Activated CD4-positive, alpha-beta memory T cell treated with anti-CD3 and anti-CD28 coated beads, Interleukin-2, amount 10 ng/mL, durations not matched to agents 7 days and 5 days (primary cell): ENCODE measurements at places on chromosomes 5 and 9. TPM values are rescaled to one million over a fixed set of nuclear protein-coding genes. Genes with fewer than 3 reads are reported as not detected.

- H3K36me3 ChIP-seq, result no peaks in the 10 kb centered on the region
- no peak for DNase-seq
- H3K4me3 ChIP-seq, result no peak overlapping the region
- H3K27ac ChIP-seq, result no peak overlapping the region
Observed at GRCh38 chr5:67536866-67537265, 340.3 kb upstream of the CD180 start.

GRCh38 chr9:87118594-87118993, 171.3 kb upstream of the GAS1 start:
- H3K4me1 ChIP-seq, result peaks cover 5% of the 10 kb centered on the region
- H3K36me3 ChIP-seq, result no peaks in the 10 kb centered on the region
- H3K4me3 ChIP-seq, result no peak overlapping the region
- no peak overlapping the region for H3K27ac ChIP-seq
- DNase-seq, result no peak
- peaks cover 5% of the 10 kb centered on the region for H3K27me3 ChIP-seq

- no peaks in the 10 kb centered on the region for H3K36me3 ChIP-seq
- H3K4me3 ChIP-seq, result no peak overlapping the region
- no peak overlapping the region for H3K27ac ChIP-seq
- H3K4me1 ChIP-seq, result no peaks in the 10 kb centered on the region
Observed at GRCh38 chr5:158287643-158288271, 428.8 kb upstream of the CLINT1 start.

- no peak overlapping the region for H3K4me3 ChIP-seq
- peaks cover 29% of the 10 kb centered on the region for H3K36me3 ChIP-seq
- H3K27ac ChIP-seq, result no peak overlapping the region
- DNase-seq, result no peak
- peaks cover under 1% of the 10 kb centered on the region for H3K4me1 ChIP-seq
Observed at GRCh38 chr5:175922192-175922885, 45.8 kb downstream of the THOC3 start.

RAD1 gene
- 27.5 TPM for total RNA-seq

DNA sequence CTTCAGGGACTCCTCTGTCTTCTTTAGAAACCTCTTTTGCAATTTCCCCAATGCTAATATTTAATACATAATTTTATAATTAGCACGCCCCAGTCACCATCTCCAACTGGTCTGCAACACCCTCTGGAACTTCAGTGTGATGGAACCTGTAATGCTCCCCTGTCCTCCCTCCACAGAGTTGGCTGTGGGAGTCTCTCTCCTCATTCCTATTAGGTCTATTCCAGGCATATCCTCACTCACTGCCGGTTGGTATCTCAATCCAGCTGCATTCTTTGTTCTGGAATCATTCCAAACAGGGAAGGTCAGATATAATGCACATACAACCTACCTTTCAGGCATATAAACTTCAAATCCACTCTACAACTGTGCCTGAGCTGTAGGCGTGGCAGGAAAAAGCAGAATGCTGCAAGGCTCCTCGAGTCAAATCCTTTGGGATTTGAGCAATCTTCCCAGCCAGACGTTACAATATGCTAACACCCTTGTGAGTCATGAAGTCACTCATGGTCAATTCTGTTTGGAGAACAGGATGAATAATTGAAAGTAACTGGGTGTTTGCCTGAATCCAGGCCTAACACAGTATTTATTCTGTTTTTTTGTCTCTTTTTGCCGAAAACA, 293.8 kb downstream of the CWC27 start:
- H3K4me3 ChIP-seq, result no peak overlapping the region
- H3K27ac ChIP-seq, result no peak overlapping the region
- peaks cover 2% of the 10 kb centered on the region for H3K4me1 ChIP-seq
- no peaks in the 10 kb centered on the region for H3K36me3 ChIP-seq

- no peaks in the 10 kb centered on the region for H3K27me3 ChIP-seq
- DNase-seq, result no peak
- H3K36me3 ChIP-seq, result no peaks in the 10 kb centered on the region
- H3K4me3 ChIP-seq, result no peak overlapping the region
- H3K4me1 ChIP-seq, result peaks cover 7% of the 10 kb centered on the region
- no peak overlapping the region for H3K27ac ChIP-seq
Observed at GRCh38 chr9:8817335-8817734, 1017.8 kb upstream of the DMAC1 start.

GRCh38 chr5:167448376-167448775, 843.1 kb upstream of the WWC1 start:
- H3K27ac ChIP-seq, result no peak overlapping the region
- no peak for DNase-seq
- H3K4me1 ChIP-seq, result no peaks in the 10 kb centered on the region
- H3K27me3 ChIP-seq, result no peaks in the 10 kb centered on the region

DNA sequence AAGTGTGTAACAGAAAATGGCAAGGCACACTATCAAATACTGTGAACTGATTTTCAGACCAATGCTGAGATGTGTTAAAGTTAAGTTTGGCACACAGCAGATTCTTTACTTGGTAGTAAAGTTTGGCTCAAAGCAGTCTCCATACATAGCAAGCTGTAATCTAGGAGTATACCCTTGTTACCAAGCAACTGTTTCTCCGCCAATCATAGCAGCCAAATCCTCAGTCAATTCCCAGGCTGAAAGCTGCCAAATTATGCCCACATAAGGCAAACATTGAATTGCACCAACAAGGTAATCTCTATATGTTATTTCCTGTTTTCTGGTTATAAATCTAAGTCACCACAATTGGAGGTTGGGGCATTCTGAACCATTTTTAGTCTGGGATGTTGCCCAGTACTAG, 345.7 kb downstream of the DEPDC1B start:
- no peak overlapping the region for H3K4me3 ChIP-seq
- DNase-seq, result no peak
- H3K36me3 ChIP-seq, result no peaks in the 10 kb centered on the region
- H3K4me1 ChIP-seq, result no peaks in the 10 kb centered on the region
- H3K27me3 ChIP-seq, result no peaks in the 10 kb centered on the region
- H3K27ac ChIP-seq, result no peak overlapping the region

GRCh38 chr5:568061-568781, 43.9 kb upstream of the CEP72 start:
- H3K4me3 ChIP-seq, result no peak overlapping the region
- no peaks in the 10 kb centered on the region for H3K4me1 ChIP-seq
- H3K27me3 ChIP-seq, result peaks cover 16% of the 10 kb centered on the region
- peak; percentile 12 for DNase-seq
- H3K27ac ChIP-seq, result no peak overlapping the region

GRCh38 chr9:137642892-137643291, 24.1 kb downstream of the EHMT1 start:
- no peak overlapping the region for H3K27ac ChIP-seq
- no peaks in the 10 kb centered on the region for H3K27me3 ChIP-seq
- no peak overlapping the region for H3K4me3 ChIP-seq
- peaks cover 48% of the 10 kb centered on the region for H3K4me1 ChIP-seq

DNA sequence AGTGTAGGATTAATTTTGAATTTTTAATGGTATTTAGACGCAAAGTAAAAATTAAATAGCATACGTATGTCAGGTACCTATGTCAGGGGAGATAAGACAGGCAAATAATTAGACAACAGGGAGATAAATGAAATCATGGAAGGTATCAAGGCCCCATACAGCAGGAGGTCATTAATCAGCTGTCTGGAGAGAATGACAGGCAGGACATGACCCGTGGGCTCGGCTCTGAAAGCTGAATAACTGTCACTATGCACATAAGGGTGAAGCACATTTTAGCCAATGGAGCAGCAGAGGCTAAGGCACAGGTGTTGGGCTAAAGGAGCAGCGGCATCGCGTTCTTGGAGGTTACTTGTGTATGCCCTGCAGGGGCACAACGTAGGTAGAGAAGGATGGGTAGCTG, 11.9 kb downstream of the SLC25A51 start:
- H3K27me3 ChIP-seq, result no peaks in the 10 kb centered on the region
- no peak overlapping the region for H3K27ac ChIP-seq
- DNase-seq, result no peak
- no peaks in the 10 kb centered on the region for H3K4me1 ChIP-seq
- no peak overlapping the region for H3K4me3 ChIP-seq

TUSC1 gene
- total RNA-seq, result not detected

C7 gene
- not detected for total RNA-seq

GRCh38 chr9:121640076-121640475, 11.4 kb upstream of the DAB2IP start:
- H3K4me3 ChIP-seq, result no peak overlapping the region
- no peaks in the 10 kb centered on the region for H3K36me3 ChIP-seq
- H3K27ac ChIP-seq, result no peak overlapping the region
- H3K4me1 ChIP-seq, result no peaks in the 10 kb centered on the region

HNRNPH1 gene
- total RNA-seq, result 699 TPM

GRCh38 chr9:116585896-116586295, 101.2 kb upstream of the TRIM32 start:
- no peak for DNase-seq
- H3K4me3 ChIP-seq, result no peak overlapping the region
- peaks cover 2% of the 10 kb centered on the region for H3K36me3 ChIP-seq
- no peak overlapping the region for H3K27ac ChIP-seq
- H3K27me3 ChIP-seq, result no peaks in the 10 kb centered on the region

- no peak overlapping the region for H3K4me3 ChIP-seq
- H3K27ac ChIP-seq, result no peak overlapping the region
- H3K4me1 ChIP-seq, result peaks cover 14% of the 10 kb centered on the region
- no peaks in the 10 kb centered on the region for H3K27me3 ChIP-seq
Observed at GRCh38 chr5:177605667-177606066, 5.7 kb downstream of the B4GALT7 start.

- DNase-seq, result no peak
- H3K36me3 ChIP-seq, result no peaks in the 10 kb centered on the region
- no peak overlapping the region for H3K4me3 ChIP-seq
- no peaks in the 10 kb centered on the region for H3K27me3 ChIP-seq
- no peak overlapping the region for H3K27ac ChIP-seq
- H3K4me1 ChIP-seq, result no peaks in the 10 kb centered on the region
Observed at GRCh38 chr5:111135363-111135762, 43.2 kb downstream of the WDR36 start.

DNA sequence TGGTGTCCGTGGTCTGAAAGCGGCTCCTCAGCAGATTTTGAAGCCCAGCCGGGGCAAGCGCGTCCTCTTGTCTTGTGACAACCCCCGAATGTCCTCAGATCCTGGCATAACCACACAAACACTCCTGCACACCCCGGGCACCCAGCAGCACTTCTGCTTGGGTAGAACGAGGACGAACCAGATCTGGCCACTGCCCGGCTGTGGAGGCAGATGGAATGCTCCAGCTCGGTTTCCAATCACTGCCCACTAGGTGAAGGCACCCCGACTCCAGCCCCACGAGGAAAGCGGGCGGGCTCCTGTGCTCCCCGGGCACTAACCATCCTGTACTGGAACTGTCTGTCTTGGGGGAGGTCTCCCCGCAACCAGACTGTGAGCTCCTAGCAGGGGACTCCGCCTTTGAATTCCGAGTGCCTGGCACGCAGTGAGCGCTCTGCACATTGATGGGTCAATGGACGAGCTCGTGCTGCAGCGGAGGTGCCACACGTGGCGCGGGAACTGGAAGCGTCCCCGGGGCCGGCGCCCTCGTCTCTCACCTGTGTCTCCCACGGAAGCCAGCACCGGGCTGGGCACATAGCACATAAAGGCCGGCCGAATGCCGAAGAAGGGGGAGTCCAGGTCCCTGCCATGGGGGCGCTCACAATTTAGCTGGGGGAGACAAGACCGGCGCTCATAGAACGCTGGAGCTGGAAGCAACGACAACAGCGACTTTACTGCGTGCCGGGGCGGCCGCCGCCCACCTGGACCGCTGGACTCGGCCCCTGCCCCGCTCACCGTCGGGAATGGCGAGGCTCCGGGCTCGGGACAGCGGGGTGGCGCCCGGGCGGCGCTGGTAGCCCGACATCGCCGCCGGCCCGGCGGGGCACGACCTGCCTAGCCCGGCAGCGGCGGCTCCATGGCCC, 608 bp downstream of the ENTR1 start:
- H3K27ac ChIP-seq, result peak overlapping the region; percentile 84
- H3K27me3 ChIP-seq, result no peaks in the 10 kb centered on the region
- peak; percentile 47 for DNase-seq
- H3K36me3 ChIP-seq, result peaks cover 64% of the 10 kb centered on the region
